ENCODE measurements at places on chromosomes 1 and 21.

DNA sequence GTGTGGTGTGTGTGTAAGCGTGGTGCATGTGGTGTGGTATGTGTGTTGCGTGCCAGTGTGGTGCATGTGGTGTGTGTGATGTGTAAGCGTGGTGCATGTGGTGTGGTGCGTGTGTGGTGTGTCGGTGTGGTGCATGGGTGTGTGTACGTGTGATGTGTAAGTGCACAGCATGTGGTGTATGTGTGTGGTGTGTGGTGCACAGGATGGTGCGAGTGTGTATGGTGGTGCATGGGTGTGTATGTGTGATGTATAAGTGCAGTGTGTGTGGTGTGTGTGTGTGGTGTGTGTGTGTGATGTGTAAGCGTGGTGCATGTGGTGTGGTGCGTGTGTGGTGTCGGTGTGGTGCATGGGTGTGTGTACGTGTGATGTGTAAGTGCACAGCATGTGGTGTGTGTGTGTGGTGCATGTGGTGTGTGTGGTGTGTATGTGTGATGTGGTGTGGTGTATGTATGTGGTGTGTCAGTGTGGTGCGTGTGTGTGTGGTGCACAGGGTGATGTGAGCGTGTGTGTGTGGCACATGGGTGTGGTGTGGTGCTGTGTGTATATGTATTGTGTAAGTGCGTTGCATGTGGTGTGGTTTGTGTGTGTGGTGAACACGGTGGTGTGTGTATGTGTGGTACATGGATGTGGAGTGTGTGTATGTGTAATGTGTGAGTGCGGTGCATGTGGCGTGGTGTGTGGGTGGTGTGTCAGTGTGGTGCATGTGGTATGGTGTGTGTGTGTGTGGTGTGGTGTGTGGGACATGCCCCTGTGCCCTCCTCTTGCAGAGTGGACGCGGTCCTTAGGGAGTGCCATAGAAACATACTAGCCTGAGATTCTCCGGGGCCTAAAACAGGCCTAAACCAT lies 1.1 kb upstream of the C2CD2 start:
- DNase-seq, result no peak

DNA sequence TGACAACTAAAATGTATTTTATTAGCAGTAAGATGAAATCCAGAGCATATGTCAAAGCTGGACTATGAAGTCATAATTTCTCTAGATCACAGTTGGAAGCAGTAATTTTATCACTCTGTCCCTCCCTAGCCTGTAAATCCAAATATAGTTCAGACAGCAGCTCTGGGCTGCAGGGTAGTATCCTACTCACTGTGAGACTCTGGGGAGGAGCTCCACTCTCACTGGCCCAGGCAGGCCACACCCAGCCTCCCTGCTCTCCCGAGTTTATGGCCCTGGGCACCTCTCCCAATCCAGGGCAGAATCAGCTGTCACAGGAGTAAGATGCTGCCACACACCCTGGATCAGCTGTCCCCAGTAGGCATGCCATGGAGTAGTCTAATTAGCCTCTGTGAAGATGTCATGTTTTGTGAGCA lies 131.1 kb downstream of the HLCS start:
- no peak for DNase-seq

DNA sequence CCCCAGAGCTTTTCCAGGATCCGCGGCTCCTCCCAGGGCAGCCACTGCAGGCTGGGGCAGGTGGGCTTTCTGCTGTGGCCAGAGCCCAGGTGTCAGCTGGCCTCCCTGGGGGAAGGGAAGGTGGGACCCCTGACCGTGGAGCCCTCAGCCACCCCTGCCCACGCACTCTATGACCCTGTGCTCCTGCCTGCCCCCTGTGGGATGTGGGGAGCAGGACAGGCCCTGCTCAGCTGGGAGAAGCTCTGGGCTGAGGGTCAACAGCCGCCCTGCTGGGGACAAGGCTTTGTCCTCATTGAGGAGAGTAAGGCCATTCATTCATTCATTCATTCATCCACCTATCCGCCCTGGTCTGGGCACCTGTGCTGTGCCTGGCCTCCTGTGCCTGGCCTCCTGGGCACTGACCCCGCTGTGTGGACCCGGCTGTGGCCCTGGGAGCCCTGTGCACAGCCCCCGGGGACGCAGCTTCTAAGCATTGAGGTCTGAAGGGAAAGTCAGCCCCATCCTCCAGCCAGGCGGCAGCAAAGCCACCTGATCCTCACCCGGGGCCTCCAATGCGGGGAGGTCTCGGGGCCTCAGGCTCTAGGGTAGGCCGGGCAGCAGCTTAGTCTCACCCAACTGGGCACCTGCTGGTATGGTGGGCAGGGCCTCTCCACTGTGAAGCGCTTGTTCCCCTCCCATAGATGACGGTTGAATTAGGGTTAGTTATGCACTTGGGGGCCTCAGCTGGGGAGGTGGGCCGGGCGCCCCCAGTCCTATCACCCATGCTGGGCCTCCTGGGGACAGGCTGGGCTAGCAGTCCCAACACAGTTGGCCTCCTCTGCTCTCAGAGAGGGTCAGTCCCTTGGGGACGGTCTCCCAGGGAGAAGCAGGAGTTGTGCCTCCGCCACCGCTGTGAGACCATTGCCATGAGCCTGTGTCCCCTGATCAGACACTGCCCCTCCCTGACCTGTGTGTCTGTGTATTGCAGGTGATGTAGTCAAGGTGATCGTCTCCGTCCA lies 6.0 kb downstream of the TNFRSF14 start:
- DNase-seq, result no peak

GRCh38 chr1:161973924-161974845 lies 49.5 kb downstream of the OLFML2B start:
- DNase-seq, result no peak

DNA sequence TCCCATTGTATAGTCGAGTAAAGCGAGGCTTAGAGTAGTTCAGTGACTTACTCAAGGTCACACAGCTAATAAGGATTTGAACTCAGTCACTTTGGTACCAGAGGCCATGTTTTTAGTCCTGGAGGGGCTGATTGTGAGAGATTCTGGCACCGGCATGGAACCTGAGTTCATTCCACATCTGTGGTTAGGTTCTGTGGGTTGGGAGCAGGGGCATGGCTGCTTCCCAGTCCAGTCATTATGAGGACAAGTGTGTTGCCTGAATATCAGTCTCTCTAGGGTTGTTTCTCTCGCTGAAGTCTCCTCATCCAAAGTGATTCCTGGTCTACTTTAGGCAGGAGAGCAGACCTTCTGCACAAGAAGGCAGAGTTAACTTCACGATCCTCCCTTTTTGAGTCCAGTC lies 90.6 kb downstream of the C1orf94 start:
- no peak for DNase-seq

DNA sequence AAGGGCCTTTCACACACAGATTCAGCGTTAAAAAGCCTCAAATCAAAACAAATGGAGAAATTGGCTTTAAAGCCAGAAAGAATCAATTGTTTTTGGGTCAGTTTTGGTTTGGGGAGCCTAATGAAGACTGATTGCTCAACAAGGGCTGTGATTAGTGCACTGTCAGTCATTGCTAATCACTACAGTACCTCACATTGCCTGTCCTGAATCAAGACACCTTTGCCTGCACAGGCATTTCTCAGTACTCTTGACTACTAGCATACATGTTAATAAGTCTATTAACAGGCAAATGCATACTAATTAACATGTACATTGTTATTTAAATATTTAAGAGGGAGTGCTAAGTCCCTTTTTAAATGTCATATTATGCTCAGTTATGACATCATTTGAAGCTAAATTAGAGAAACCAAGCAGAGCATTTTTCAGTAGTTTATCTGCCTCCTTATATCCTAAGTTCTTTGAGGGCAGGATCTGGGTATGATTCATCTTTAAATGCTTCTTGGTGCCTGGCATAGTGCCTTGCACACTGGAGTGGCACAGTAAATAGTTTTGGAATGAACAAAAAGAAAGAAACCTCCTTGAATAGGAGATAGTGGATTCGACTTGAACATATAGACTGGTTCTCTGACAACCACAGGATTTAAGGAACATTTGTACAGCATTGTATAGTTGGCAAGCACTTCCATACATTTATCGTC lies 25.8 kb upstream of the CCN1 start:
- no peak for DNase-seq

DNA sequence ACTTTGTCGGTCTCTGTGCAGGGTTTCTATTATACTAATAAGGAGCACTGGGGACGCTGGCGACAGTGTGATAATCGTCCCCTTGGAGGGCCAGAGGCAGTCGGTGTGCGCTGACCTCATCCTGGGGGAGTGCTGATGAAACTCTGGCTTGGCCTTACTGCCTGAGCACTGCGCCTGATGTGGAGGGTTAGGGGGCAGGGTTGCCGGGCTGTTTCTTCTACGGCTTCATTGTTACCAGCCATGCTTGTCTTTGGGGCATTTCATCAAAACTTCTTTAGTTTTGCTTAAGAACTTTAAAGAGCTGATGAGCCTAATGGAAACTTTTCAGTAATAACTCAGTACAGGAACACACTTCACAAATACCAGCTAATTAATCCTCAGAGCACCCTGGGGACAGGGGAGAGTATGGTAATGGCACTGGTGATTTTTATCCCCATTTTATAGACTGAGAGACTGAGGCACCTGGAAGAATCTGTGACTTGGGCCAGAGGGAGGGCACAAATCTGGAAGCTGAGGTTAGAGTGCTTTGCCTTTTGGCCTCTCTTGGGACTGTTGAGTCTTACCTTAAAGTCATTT lies 81.8 kb downstream of the PEX14 start:
- DNase-seq, result no peak

GRCh38 chr1:185598332-185598731 lies 135.9 kb upstream of the HMCN1 start:
- DNase-seq, result no peak

GRCh38 chr1:24567792-24568388 lies 12.0 kb downstream of the NCMAP start:
- no peak for DNase-seq

DNA sequence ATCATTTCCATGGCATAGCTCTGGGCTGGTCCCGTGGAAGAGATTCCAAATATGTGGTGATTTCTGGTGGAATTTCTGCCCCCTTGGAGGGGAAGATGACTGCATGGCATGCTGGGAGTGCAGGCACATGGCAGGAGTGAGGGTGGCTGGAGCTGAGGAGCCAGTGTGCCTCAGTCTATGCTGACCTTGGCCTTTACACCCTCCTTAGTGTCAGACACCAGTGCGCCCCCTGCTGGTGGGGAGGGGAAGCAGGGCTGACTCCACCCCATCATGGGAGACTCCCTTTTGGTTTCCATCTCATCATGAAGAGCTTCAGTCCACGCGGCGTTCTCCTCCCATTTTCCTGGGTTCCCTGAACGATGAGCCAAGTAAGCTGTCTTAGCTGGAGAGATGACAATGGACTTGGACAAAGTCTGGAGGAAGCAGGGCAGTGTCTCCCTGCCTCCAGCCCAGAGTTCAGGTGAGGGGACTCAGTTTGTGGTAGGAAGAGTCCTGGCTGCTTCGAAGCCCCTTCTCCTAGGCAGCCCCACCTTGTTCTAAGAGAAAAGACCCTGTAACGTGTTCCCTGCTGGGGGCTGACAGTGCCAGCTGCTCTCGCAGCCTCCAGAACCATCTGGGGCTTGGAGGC lies 10.3 kb downstream of the ALX3 start:
- peak; percentile 58 for DNase-seq

DNA sequence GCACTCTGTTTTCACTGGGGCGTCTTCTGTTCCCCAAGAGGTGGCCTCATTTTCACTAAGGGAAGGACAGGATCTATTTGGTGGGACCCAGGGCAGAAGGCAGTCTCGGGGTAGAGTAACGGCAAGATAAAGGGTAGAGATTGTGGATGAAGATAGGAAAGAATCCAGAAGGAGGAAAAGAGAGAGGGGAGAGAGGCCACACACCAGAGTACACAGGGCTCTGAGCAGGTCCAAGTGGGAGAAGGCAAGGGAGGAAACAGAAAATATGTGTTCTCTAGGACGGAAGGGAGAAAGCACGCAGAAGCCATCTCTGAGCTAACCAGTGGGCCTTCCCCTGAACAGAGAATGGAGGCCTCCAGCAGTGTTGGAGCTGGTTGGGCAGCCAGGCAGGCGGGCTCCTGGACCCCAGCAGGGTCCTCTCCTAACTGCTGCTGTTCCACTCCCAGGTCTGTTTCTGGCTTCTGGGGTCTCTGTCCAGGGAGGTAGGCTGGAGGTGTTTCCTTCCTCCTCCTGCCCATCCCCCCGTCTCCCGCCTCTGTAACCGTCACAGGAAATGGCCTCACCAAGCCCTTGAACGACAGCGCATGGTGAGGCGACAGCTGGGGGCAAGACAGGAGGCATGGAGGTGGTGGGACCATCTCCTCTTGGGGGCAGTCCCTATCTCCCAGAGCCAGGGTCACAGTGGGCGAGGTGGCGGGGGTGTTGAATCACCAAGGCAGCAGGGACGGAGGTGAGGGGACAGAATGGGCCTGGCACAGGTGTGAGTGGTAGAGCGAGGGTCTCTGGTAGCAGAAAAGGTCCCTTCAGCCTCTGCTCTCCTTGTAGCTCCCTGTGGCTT lies 649 bp downstream of the PTPN7 start:
- DNase-seq, result peak; percentile 52

DNA sequence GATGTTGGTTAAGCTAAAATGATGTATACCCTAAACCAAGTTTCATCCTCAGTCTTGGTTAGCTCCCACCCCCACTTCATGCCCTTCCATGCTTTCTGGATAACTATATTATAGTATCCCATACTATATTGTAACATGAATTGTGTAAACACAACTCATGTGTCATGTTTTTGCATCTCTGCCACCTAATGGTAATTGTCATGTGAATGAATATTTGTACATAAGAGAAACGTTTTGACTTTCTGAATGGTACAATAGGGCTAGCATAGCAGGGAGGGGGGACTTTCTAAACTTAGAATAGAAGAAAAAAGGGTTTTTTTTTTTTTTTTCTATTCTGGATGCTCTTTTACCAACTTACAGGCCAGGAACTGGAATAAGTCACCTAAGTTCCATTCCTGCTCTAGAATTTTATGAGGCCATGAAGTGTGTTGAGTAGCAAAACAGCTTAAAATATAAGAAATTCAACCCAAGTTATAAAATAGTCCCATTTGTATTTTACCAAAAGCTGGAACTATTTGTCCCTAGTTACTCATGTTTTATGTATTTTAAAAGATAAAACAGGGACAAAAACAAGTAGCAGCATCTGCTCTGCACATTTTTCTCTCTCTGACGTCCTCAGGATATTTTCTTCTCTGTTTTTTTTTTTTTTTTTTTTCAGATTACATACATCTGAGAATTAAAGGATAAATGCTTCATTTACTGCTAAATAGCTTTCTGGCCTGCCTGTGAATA lies 77.4 kb downstream of the HLX start:
- no peak for DNase-seq

Data from CD4-positive, alpha-beta T cell treated with Interleukin-6 at 100 ng/mL for 8 hours (primary cell).